Renal cortical epithelial cell (primary cell): ENCODE measurements at places on chromosomes 3 and 15.

DNA sequence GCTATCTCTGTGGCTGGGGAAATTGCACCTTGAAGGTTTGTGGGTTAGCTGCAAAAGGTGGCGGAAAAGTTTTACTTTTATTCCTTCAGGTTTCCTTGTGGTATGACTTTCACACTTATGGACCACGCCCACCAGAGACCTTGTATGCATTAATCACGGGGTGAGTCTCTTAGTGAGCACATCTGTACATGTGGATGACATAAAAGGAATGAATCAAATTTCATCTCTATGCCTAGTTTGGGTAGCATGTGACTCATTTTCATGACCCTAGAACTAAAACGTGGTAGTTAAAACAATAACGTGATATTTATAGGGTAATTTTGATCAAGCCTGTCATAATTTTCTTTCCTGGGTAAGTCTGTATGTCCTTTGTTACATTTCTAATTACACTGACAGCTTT is 141.7 kb downstream of the PDCD6IP start:
- no peak for DNase-seq

GRCh38 chr15:71195242-71195641 is 80.0 kb downstream of the THSD4 start:
- DNase-seq: no peak

DNA sequence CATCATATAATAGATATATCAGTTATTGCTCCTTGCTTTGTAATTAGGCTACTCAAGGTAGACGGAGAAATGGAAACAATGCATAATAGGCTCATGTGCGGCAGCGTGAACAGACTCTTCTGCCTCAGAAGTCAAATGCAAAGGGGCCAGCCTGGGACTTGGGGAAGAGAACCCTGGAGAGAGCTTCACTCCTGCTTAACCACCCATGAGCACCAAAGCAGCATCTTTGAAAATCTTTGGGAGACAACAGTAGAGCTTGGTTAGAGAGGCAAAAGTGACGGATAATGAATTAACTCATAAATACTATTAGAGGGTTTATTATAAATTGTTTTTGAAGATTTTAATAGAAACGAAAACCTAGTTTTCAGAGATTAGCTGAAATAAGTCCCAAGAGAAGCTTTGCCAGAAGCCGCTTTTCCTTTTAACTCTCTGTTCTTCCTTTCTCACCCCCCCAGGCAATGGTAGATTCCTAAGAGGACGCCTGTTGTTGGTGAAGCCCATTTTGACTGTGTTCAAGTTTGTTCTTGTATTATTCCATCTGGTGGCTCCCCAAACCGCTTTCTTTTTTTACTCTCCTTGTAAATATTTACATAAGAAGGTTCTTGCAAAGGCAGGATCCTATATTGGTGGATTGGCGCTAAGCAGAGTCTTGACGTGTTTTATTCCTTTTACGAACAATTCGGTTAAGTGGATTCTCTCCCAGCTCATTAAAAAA is 196.0 kb upstream of the TPRG1 start:
- no peak for DNase-seq

GRCh38 chr3:194833114-194833910 is 147.6 kb downstream of the FAM43A start:
- DNase-seq: no peak

- DNase-seq: no peak
Measured at GRCh38 chr3:146209371-146209770, 41.5 kb downstream of the PLSCR4 start.

- peak; percentile 25 for DNase-seq
Measured at GRCh38 chr3:16849229-16849628, 35.5 kb upstream of the PLCL2 start.

DNA sequence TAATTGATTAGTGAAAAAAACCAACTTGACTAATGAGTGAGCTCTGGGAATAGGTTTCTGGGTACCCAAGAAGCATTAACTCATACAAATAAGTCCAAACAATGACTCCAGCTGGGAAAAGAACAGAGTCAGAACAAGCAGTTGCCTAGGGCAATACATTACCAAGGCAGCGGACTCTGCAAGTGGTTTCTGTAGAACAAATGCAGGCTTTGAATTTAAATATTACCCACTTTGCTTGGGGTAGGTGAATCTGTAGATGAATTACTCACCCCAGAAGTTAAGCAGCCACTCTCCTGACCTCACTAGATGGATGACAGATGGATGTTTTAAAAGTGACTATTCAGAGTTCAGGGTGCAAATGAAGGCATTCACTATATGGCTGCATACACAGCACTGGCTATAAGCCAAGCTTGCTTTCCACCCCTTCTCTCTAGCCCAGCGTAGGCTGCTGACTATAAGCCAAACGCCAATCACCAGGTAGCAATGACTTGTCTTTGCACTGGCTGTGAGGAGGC is 73.1 kb upstream of the BHLHE40 start:
- DNase-seq: peak; percentile 98

DNA sequence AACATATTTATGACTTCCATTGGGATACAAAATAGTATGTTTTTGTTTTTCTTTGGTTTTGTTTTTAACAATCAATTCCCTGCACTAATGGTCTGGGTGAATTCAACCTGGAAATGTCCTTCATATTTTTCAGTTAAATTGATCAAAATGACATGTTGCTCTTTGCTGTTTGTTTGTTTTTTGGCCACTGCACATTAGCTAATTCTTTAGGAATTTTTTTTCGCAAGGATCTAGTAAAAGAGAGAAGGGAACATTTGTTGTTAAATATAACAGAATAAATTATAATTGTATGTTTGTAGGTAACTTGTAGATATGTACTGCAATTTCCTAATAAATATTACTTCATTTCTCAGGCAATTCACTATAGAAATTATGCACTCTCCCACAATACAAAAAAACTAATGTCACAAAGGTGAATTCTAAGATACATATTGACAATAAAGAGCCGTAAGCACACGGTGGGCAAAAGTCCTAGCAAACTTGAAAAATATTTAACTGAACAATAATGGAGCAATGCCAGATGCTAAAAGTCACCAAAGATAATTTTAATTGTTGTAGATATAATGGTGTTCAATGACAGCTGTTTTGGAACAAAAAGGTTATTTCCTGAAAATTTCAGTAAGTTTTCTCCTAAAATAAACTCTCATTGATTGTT is 21.4 kb upstream of the PPARG start:
- no peak for DNase-seq

DNA sequence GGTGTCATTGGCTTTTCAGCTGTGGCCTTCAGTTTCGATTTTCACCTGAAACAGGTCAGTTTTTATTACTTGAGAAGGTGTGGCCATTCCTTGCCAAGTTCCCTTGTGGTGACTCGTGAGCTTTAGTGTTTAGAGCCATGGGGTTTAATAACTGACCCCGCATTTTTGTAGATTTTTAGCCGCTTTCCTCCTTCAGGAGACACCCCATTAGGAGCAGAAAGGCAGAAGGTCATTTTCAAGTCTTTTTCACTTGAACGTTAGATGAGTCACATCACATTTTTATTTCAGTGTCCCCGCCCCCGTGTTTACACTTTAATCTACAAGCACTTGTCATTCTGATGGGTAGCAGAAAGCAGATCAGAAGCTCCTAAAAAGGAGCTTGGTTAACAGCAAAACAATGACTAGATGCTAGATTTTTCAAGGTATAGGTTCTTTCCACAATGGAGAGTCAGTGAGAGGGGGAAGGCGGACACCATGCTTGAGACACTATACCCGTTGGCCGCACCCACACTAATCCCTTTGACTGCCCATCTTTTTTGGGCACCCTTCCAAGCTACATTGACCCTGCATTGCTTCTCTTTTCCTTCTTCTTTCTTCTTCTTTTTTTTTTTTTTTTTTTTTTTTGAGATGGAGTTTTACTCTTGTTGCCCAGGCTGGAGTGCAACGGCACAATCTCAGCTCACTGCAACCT is 132.7 kb downstream of the GHSR start:
- peak; percentile 95 for DNase-seq

DNA sequence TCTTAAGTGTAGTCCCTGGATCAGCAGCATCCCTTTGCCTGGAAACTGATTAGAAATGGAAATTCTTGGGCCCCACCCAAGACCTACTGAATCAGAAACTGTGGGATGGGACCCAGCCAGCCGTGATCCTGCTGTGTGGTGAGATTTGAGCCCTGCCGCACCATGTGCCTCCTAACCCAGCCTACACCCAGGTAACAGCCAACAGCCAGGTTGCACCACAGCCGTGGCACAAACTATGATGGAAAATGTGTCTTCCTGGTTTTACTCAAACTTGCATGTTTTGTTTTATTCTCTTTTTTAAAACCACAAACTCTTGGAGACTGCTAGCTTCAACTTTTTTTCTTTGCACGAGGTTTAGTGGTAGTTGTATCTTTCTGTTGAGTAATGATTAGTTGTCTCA is 2.6 kb downstream of the LIMD1 start:
- peak; percentile 39 for DNase-seq

DNA sequence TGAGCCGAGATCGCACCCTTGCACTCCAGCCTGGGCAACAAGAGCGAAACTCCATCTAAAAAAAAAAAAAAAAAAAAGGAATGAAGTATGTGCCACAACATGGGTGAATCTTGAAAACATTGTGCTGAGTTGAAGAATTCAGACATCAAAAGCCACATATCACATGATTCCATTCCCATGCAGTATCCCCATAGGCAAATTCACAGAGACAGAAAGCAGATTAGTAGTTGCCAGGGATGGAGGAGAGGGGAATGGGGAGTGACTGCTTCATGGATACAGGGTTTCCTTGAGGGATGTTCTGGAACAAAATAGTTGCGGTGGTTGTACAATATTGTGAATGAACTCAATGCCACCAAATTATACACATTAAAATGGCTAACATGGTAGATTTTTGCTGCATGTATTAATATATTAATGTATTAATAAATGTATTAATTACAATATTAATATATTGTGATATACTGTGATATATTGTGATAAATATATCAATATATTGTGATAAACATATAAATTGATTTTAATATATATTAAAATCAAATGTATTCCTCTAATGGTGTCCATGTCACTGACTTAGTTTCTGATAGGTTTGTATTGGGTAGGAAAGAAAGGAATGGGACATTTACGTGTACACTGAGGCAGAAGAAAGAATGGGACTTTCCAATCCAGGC is 34.9 kb downstream of the SMAD3 start:
- DNase-seq: no peak

DNA sequence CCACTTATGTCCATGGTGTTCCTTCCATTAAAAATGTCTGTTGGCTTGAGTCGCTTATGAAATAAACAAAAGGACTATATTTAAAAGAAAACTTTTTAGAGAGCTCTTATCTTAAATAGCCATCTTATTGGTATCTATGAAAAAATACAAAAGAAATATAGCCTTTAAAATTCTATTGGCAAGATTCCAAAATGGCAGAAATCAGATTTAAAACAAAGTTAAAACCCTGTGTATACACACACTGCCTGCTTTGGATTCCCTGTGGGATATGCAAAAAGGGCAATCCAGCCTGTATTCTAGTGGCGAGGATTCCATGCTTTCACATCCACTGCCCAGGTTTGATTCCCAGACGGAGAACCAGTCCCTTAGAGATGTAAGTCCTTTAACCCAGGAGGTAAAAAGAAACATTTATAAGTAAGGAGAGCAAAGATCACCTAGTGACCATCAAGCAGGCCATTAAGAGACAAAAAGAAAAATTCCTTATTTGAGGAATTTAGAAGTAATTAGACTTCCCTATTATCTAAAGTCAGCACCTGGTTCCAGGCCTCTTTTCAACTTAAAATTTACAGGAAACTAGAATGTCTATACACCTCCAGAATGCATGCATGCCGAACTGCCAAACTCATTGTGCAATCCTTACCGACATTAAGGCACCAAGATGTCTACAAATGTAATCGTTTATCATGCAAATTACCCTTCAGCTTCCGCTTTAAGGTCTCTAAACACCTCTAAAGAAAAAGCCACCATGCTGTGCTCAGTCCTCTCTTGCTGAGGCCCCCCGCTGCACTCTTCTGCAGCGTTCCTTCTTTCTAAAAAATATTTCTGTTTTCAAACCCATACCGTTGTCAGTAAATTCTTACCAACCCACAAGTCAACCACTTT is 69.6 kb upstream of the STRIT1 start:
- no peak for DNase-seq

GRCh38 chr3:134426660-134427181 is 52.5 kb upstream of the AMOTL2 start:
- DNase-seq: peak; percentile 63

DNA sequence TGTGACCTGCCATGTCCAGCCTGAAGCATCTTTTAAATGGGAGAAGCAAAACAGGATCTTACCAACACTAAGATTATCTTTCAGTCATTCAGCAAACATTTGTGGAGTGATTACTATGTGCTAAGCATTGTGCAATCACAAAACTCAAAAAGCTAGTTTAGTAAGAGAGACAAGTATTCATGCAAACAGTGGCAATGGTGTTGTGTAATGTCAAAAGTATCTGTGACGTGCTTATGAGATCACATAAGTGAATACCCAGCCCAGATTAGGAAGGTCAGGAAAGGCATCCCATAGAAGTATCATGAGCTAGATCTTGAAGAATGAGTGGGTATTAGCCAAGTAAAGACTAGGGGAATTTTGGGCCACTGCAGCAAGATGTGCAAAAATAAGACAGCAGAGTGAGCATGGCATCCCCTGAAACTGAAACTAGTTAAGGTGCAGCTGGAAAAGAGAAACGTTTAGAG is 32.1 kb downstream of the SEC62 start:
- peak; percentile 44 for DNase-seq

DNA sequence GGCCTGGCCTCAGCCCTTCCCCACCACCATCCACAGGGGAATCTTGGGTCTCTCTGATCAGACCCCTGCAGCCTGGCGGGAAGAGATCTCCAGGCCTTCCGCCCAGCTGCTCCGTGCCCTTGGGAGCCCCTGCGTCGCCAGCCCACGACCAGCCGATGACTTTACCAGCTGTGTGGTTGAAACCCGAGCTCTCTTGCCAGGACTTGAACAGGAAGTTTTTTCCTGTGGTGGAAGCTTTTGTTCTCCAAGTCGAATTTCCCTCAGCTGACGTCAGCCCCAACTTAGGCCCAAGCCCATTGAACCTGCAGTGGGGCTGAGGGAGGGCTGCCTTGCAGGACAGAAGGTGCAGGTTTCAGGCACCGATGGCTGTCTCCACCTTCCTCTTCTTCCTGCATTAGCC is 51.7 kb upstream of the SMAD3 start:
- DNase-seq: peak; percentile 43

DNA sequence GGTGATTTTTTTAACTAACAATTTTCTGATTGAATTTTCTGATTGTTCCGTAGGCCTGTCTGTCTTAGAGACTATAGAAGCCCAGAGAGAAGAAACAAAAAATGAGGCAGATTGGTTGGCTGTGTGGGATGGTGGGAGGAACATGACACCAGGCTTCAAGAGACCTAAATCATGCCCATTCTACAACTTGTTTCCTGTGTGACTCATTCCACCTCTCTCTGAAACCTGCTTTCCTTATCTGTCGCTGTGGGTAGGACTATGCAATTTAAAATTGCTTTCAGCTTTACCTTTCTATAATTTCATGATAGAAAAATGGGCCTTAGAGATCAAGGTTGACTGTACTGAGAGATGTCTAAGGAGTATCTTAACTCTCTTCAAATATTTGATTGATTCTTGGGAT is 44.5 kb downstream of the OXNAD1 start:
- peak; percentile 50 for DNase-seq

GRCh38 chr3:51943451-51944391 is 1.6 kb downstream of the PARP3 start:
- DNase-seq: no peak
